ENCODE measurements at places on chromosomes 12 and 14.

GRCh38 chr14:98321841-98322240 is 950.2 kb downstream of the BCL11B start:
- DNase-seq = no peak

DNA sequence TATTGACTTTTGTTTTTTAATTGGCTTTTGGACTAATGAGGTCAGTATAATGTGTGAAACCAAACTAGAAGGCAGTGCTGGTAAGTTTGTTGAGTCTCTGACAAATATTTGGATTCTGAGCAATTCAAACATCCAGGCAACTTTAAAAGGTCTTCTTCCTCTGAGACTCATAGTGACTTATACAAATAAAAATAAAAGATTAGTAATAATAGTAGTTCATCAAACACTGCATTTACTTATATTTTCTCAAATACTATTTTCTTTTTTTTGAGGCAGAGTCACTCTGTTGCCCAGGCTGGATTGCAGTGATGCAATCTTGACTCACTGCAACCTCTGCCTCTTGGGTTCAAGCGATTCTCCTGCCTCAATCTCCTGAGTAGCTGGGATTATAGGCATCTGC is 337.9 kb downstream of the DAD1 start:
- DNase-seq = no peak

DNA sequence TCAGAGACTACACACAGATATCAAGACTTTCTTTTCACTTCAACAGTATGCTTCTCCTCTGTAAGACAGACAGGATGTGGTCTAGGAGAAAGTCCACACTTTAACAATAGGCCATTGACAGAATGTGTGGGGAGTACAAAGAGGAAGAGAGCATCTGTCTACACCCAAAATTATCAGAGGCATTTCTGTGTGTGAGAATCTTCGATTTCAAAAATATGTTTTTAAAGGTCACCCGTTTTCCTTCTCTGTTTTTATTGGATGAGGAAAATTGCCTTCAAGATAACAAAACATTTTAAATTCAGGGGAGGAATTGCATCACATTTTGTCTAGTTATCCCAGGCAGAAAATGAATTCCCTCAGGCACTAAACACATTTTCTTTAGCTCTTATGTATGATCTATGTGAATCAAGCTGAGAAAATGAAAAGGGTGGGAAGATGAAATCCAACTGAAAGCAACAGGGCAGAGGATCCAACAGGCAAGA is 16.4 kb downstream of the NAV3 start:
- no peak for DNase-seq

GRCh38 chr12:5018677-5019076 is 25.0 kb upstream of the KCNA5 start:
- DNase-seq = no peak

GRCh38 chr14:45084946-45085346 is 1.0 kb downstream of the PRPF39 start:
- no peak for DNase-seq

- DNase-seq = no peak
Measured at GRCh38 chr12:95922231-95922630, 20.2 kb downstream of the CCDC38 start.

- no peak for DNase-seq
Measured at GRCh38 chr14:53034036-53034435, 83.2 kb upstream of the FERMT2 start.

DNA sequence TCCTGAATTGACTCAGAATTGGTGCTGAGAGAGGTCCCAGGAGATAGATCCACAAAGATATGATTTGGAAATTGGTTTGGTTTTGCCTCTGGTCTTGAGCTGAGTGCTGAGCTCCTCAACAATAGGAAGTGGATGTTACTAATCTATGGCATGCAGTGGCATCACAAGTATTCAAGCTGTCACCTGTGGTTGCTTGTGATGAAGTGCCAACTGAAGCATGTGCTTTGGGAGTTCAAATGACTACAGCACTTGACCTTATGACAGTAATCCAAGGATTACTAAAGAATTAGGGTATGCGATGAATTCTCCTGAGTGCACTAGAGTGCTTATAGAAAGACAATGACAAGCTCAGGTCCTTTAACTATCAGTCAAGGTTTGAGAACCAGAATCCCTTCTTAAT is 406.2 kb downstream of the NOVA1 start:
- DNase-seq = no peak

GRCh38 chr12:113519464-113520307 is 48.0 kb upstream of the LHX5 start:
- no peak for DNase-seq

DNA sequence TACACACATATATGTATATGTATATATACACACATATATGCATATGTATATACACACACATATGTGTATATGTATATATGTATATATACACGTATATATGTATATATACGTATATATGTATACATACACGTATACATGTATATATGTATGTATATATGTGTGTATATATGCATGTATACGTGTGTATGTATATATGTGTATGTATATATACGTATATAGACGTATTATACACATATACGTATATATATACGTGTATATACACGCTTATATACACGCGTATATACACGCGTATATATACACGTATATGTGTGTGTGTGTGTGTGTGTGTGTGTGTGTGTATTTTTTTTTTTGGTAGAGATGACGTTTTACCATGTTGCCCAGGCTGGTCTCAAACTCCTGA is 32.9 kb upstream of the ZNF740 start:
- DNase-seq = no peak

- no peak for DNase-seq
Measured at GRCh38 chr12:111792155-111792855, 25.6 kb downstream of the ALDH2 start.

GRCh38 chr12:39628836-39629235 is 9.2 kb upstream of the ABCD2 start:
- DNase-seq = no peak

DNA sequence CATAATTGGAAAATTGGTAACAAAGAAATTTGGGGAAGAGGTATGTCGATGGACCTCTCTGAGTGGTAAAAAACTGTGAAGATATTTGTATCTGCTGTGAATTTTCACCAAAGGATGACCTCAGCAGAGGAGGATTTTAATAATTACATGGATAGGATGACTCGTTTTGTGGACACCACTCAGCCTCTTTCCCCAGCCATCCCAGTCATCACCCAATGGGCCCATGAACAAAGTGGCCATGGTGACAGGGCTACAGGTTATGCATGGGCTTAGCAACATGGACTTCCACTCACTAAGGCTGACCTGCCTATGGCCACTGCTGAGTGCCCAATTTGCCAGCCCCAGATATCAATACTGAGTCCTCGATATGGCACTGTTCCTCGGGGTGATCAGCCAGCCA is 577.5 kb upstream of the FBXO33 start:
- DNase-seq = no peak

DNA sequence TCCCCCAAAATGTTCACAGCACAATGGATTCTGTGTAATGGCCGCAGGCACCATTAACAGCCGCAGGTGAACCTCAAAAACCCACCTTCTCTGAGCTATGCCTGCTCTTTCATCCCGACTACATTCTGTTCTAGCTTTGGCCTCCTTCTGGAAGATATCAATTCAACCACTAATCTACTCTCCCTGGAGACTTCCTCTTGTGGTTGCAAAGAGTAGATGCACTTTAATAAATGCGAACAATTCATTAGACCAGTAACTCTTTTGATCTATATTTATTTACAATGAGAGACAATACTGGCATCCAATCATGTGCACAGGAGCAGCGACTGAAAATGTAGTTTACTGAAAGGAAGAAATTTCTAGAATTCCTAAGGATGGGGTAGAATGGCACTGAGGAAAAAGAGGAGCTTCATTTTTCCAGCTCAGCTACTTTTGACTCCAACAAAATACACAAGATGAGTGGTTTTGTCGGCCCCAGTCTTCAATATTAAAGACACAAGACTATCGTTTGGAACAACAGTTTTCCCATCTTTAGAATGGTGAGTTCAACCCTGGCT is 5.3 kb downstream of the GRIN2B start:
- no peak for DNase-seq

DNA sequence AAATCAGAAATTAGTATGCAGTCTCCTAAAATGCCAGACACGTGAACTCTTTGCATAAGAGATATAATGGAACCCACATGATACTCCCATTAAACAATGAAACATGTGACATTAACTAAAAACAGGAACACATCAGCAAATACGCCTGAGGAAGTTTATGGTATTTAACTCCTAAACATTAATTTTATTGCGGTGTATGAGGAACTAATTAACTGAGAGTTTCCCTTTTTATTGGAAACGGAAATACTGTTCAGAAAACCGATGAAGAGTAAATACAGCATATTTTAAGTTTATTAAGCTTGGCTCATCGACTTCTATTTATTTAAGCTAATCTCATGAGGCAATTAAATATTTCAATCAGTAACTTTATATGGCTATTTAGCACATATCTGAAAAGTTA is 290.3 kb downstream of the SOX5 start:
- DNase-seq = no peak

- DNase-seq = no peak
Measured at GRCh38 chr14:71359823-71360222, 452.6 kb downstream of the PCNX1 start.

- no peak for DNase-seq
Measured at GRCh38 chr14:25111061-25111601, 61.2 kb upstream of the STXBP6 start.

GRCh38 chr12:92133795-92134637 is 11.6 kb downstream of the BTG1 start:
- no peak for DNase-seq

DNA sequence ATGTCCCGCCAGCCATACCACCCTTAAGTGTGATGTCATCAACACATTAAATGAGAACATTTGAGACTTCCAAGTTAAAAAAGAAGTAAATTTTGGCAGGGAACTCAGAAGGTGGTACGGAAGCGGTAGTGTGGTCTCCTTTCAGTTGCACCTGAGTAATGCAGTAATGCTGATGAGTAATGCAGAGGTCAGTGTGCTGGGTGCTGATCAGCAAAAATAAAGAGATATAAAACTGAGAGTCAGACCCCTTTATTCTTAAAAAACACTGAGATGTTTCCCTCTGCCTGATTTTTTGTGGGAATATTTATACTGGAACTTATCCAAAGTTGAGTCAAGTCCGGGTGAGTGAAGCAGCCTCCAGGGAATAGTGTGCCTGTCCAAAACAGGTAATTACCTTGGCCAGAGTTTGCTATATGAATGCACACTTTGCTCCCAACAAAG is 370.6 kb upstream of the PRICKLE1 start:
- no peak for DNase-seq

DNA sequence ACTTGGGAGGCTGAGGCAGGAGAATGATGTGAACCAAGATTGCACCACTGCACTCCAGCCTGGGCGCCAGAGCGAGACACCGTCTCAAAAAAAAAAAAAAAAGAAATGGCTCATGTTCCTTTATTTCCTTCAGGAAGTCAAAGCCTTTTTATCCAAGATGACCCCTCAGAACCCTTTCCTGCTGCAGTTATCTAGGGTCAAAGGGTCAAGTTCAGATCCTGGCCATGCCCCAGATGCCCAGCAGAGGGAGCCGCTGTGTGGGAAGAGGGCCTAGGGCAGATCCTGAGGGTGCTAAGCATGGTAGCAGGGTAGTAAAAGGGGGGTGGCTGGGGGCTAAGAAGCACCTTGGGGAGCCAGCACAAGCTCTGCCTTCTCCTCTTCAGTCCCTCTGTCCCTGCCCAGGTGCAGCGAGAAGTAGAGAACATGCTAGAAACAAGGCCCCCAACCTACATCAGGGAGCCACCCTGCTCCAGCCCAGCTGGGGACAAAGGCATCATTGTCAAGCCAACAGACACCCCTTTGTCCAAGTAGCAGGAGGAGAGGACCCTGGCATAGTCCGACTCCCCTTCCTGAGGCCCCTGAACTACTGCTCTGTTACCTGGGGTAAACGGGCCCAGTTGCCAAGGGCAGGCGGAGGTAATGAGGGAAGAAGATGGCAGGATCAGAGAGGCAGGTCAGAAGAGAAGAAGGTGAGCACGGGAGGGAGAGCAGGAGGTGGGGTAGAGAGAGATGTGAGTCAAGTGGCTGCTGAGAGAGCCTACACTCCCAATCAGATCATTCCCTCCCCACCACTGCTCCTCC is 6.5 kb downstream of the NFE2 start:
- DNase-seq = no peak

- no peak for DNase-seq
Measured at GRCh38 chr12:99455350-99456035, 192.1 kb upstream of the GARIN6 start.

DNA sequence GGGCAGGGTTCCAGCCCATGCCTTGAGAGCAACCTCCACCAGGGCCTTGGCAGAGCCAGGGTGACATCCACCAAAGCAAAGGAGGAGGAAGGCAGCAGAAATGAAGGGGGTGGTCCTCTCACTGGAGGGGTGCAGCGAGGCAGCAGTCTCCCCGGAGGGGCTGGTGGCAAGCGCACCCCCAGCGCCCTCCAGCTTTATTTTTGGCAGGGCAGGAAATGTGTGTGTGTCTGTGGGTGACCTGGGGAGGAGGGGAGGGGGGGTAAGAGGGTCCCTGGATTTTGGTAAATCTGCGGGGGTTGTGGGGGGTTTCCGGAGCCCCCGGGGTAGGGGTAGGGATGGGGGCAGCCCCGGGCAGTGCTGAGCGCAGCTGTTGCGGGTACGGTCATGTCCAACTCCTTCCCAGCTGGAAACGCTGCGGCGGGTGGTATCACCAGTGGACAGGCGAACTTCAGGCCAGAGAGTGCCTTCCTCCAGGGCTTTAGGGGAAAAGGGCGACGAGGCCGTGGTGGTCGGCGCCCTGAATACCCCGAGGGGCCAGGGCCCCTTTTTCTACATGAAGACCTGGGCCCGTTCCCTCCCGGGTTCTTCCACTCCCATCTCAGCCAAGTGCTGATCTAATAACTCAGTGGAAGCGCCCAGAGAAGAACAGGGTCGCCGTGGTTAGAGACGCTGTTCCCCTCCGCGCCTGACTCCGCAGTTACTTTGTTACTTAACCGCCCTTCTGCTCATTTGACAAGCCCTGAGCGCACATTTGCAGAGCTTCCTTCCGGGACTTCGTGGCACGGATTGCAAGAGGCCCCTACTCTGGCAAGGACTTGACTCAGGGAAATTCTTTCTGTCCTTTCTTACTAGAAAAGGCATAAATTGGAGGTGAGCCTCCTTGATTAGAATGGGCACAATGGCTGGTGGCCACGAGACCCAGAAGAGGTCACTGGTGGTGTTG is 55.2 kb downstream of the FOS start:
- DNase-seq = peak; percentile 12

GRCh38 chr14:79064214-79064613 is 894.0 kb downstream of the NRXN3 start:
- DNase-seq = no peak

DNA sequence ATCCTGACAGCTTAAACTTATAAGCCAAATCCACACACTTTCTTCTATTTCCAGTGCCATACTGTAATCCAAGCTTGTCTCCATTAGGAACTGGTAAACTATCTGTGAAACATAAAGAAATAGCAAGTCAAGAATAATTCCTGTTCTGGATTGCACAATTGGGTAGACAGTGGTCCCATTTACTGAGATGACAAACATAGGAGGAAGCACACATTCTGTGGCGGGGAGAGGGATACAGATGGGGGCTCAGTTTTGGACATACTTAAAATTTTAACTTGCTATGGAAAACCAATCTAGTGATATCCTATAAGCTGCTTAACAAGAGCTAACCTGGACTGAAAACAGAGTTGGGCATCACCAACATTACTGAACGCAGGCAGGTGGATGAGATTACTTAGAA is 16.3 kb downstream of the MAP4K5 start:
- no peak for DNase-seq

- DNase-seq = no peak
Measured at GRCh38 chr14:101717663-101718490, 43.6 kb upstream of the PPP2R5C start.
